ENCODE measurements at places on chromosomes 1 and 21. TPM values are rescaled to one million over a fixed set of nuclear protein-coding genes. Genes with fewer than 3 reads are reported as not detected.

DNA sequence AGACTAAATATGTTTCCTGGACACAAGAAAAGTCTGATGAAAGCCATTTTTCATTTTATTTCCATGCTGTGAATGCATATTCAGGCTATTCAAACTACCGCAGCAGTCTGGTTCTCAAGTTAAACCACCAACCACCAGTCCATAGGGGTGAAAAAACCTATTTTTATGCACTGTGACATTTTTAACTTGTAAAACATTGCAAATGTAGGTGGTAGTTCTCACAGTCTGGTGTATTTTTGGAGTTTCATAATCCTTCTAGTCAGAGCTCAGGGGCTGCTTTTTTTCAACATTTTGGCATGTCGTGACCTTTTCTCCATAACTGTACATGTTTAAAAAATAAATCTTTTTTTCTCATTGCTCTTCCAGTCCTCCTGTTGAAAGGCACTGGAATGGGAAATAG lies 907.6 kb upstream of the ADGRL2 start:
- DNase-seq, result no peak

DNA sequence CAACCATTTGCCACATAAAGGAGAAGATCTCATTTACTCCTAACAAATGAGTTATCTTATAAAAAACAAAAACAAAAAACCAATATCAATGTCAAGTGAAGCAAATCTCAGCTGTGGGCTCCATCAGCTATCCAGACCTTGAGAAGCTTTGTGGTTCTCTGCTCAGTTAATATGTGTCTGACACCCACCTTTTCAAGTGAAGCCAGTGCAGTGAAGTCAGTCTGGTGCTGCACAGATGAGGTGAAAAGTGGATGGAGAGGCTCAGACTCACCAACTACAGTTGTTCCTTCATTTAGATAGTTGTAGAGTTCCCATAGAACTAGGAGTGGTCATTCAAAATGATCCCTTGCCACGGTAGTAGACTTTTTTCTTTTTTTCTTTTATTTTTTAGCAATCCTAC lies 106.8 kb downstream of the NTNG1 start:
- DNase-seq, result no peak

GRCh38 chr1:62384276-62385005 lies 52.4 kb upstream of the USP1 start:
- no peak for DNase-seq

- DNase-seq, result no peak
Measured at GRCh38 chr1:109912873-109913272, 2.2 kb downstream of the CSF1 start.

- DNase-seq, result no peak
Measured at GRCh38 chr21:37181059-37181458, 86.1 kb downstream of the VPS26C start.

DNA sequence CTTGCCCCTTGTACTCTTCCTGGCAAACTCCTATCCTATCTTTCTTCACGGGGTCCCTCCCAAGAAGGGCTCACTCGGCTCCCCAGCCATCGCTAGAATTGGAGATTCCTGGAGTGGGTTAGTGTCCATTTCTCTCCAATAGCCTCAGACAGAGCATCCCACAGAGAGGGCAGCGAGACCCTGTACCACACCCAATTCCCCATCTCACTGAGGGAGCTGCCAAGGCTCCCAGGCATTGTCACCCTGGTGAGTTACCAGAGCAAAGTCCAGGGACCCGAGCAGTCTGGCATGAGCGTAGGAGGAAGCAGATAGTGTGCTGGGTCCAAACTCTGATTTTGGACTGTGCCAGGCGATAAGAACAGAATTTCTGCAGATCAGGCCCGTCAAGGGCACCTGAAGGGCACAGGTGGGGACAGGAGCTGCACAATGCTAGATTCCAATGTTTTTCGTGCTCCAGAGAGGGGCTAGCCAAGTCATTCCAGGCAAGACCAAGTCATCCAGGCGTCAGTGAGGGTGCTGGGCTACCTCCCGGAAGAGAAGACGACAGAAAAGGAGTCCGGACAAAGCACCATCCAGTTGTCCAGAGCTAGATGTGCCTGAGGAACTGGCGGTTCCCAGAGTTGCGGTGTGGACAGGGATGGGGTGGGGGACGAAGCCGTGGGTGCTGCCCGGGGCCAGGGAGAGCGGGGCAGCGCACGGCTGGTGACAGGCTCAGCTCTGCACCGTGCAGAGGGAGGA lies 15.3 kb downstream of the AKR7A3 start:
- DNase-seq, result no peak

GRCh38 chr1:115252585-115252984 lies 85.5 kb downstream of the NGF start:
- no peak for DNase-seq

GRCh38 chr1:43279666-43280065 lies 5.7 kb downstream of the C1orf210 start:
- DNase-seq, result peak; percentile 17

- DNase-seq, result peak; percentile 51
Measured at GRCh38 chr1:6033986-6034749, 11.5 kb upstream of the KCNAB2 start.

GRCh38 chr1:211267204-211267857 lies 8.2 kb downstream of the RCOR3 start:
- no peak for DNase-seq

- DNase-seq, result no peak
Measured at GRCh38 chr1:71377886-71378285, 297.1 kb upstream of the ZRANB2 start.

DNA sequence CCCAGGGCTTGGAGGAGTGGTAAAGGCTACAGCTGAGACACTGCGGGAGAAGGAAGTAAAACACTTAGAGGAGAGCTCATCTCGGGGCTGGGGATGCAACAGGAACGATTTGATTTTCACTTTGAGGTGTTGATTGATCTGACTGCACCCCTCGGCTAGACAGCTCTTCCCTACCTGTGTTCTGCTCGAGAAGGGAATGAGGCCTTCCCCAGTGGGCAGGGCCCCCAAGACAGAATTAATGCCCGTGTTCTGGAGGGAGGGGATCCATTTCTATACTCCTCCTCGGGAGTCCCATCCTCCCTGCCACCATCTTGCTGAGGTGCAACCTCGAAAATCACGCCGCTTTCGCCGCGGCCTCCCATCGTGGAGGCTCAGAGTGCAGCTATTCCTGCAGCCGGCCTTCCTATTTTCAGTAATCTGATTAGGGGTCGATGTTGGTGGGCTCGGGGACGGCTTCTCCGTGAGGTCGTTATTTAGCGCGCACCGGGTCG lies 2.4 kb downstream of the ATP2B4 start:
- DNase-seq, result no peak

ABCD3 gene
- 49.8 TPM for total RNA-seq

CSF3R gene
- 276 TPM for total RNA-seq

LRRC7 gene
- not detected for total RNA-seq

S100A16 gene
- total RNA-seq, result 64.1 TPM

KCNE2 gene
- not detected for total RNA-seq

SLAMF8 gene
- total RNA-seq, result 33.6 TPM

EPHB2 gene
- 2.7 TPM for total RNA-seq
